ENCODE measurements at places on chromosomes 7 and 10.

GRCh38 chr7:144761493-144761892 lies 74.4 kb downstream of the TPK1 start:
- no peak for DNase-seq

- no peak for DNase-seq
Measured at GRCh38 chr10:128660726-128661125, 534.5 kb upstream of the MKI67 start.

- DNase-seq, result no peak
Measured at GRCh38 chr10:3793553-3793952, 8.5 kb upstream of the KLF6 start.

DNA sequence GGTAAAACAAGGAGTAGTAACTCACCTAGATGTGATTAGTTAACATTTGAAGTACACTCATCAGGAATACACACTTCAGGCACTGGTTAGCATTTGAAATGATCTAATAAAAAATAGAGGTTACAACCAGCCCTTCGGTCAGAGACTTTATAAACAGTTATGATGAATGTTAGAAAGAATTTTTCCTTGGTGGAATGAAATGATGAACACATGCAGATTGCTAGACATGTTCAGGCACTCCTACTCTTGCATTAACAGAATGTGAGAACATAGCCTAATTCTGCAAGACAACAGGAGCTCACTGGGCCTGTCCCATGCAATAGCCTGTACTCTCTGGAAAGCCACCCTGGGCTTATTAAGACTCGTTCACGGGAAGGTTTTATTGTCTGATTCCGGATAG lies 47.3 kb upstream of the TECTB start:
- no peak for DNase-seq

GRCh38 chr10:77622889-77623291 lies 14.7 kb downstream of the KCNMA1 start:
- DNase-seq, result no peak

DNA sequence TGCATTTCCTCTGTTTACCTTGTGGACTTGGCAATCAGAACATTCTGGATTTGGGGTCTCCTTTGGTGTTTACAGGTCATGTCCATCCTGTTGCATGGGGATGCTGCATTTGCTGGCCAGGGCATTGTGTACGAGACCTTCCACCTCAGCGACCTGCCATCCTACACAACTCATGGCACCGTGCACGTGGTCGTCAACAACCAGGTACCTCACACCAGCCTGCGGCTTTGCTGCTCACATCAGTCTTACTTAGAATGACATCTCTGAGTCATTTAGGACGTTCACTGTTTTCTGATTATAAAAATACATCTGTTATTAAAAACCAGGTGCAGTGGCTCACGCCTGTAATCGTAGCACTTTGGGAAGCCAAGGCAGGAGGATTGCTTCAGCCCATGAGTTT lies 67.0 kb upstream of the ZMIZ2 start:
- no peak for DNase-seq

GRCh38 chr10:58577437-58577777 lies 64.7 kb downstream of the BICC1 start:
- no peak for DNase-seq

- peak; percentile 10 for DNase-seq
Measured at GRCh38 chr7:3922175-3922635, 621.2 kb downstream of the SDK1 start.

DNA sequence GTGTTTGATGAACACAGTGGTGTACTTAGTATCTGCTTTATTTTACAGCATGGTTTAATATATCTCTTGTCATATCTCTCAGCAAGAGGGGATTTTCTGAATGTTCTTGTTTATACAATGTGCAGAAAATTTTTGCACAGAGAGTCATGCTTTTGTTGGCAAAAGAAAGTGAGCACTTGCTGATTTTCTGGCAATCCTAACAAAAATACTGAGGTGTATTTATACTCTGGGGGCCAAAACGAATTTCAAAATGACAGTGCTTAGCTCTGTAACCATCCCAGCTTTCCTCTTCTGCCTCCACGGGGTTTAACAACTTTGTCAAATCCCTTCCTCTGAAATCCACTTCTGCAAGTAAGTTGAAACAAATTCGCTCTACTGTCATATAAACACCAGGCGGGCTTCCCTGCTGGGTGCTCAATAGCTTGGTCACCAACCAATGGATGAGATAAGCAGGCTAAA lies 169.2 kb downstream of the NOC3L start:
- no peak for DNase-seq

GRCh38 chr7:95424716-95425115 lies 10.1 kb downstream of the PON2 start:
- no peak for DNase-seq

- no peak for DNase-seq
Measured at GRCh38 chr10:125103924-125104323, 56.4 kb downstream of the CTBP2 start.

DNA sequence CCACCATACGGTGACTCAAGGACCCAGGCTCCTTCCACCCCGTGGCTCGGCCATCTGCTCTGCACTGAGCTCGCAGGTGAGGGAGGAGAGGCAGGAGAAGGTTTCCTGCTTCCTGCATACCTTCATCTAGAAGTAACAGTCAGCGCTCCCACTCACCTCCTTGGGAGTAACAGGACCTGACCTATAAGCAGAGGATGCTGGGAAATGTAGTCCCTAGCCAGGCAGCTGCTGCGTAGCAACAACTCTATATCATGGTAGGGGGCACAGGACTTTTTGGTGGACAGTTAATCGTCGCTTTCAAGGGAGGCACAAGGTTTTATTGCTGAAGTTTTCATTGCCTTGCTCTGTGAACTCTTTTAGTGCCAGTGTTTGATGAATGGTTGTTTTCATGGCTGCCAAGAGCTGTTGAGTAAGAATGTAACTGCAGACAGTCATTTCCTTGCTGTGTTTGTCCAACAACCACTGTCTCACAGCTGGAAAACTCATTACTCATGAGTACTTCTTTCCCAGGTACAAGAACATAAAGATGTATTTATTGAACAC lies 10.2 kb upstream of the ZFYVE27 start:
- no peak for DNase-seq

GRCh38 chr10:44860811-44861736 lies 50.1 kb upstream of the TMEM72 start:
- no peak for DNase-seq

DNA sequence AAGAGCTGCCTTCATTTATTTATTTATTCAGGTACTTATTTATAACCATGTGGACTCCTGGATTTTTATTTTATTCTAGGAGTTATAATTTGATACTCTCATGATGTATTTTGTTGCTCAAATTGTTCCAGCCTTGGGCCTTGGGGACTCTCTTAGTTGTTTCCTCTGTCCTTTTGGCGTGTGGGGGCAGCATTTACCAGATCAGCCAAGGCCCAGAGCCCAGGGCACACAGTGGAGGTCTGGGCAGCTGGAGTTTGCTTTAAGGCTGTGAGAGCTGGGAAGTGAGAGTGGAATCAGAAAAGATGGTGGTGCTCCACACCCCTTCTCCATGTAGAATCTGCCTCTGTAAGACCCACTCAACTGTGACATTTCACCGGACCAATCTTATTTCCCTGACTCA lies 398.9 kb downstream of the RPS24 start:
- DNase-seq, result peak; percentile 23

DNA sequence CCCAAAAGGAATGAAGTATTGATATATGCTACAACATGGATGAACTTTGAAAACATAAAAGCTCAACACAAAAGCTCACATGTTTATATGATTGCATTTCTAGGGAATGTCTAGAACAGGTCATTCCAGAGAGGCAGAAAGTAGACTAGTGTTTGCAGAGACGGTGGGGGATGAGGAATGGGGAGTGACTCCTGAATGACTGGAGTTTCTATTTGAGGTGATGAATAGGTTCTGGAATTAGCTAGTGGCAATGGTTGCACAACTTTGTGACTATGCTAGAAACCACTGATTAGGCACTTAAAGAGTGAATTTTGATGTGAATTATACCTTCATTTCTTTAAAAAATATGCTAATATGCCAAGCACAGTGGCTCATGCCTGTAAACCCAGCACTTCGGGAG lies 6.9 kb downstream of the KPNA7 start:
- no peak for DNase-seq

DNA sequence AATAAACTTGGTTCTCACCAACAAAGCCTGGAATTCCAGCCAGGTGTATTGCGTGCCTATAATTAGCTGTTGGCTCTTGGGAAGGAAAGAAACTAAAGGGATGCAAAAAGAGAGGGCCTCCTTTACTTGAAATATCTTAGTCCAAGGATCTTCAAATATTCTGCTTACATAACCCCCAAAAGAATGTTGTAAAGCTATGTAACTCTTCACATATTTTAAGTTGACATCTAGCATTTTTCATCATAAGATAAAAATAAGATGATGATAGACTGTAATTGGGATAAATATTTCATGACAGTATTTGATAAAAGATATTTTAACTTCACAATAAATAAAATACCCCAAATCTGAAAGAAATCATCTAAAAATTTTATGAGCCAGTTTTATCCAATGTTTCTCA lies 52.5 kb upstream of the SEPTIN7 start:
- DNase-seq, result no peak

DNA sequence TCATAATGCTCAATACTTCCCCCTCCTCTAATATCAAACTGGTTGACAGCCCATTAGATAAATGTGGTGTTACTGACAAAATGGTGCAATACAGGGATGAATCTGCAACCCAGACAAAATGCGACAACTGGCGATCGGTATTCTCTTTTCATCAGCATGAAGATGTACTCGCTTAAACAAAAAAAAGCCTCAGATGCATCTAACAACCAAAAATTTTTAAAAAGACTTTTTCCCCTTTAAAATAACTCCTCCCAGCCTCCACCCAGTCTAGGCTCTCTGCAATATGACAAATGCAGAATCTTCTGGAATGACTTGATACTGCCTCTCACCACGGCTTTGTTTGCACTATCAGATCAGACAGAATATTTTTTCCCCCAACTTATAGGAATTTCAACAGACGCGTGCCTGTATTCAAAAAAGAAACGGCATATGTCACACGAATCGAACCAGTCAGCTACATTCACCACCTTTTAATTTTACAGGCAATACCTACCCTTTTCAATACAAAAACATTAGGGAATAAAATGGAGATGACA lies 1.2 kb downstream of the YWHAG start:
- DNase-seq, result no peak

- no peak for DNase-seq
Measured at GRCh38 chr7:33054261-33054964, 8.2 kb downstream of the NT5C3A start.

- DNase-seq, result no peak
Measured at GRCh38 chr7:28960071-28960840, 2.1 kb upstream of the TRIL start.

DNA sequence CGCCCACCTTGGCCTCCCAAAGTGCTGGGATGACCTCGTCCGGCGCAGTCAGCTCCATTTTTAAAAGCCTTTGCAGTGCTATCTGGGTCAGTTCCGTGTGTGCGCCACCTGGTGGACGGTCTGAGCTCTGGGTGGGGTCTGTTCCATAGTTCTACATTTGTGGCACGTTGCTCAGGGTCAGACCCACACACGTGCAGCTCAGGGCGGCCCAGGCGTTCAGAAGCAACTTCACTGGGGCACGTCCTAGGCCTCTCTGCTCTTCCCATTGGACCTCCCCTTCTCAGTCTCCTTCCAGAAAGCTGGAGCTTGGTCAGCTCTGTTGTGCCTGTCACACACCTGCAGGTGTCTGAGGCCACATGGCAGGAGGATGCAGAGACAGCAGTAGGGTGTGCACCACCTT lies 137.9 kb downstream of the DNAJB6 start:
- DNase-seq, result no peak

- DNase-seq, result no peak
Measured at GRCh38 chr7:50727711-50728110, 55.0 kb downstream of the GRB10 start.

DNA sequence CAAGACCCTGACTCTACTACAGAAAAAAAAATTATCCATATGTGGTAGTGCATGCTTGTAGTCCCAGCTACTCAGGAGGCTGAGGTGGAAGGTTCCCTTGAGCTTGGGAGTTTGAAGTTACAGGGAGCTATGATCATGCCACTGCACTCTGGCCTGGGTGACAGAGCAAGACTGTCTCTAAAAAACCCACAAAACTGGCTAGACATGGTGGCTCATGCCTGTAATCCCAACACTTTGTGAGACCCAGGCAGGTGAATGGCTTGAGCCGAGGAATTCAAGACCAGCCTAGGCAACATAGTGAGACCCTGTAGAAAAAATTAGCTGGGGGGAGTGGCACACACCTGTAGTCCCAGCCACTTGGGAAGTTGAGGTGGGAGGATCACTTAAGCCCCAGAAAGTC lies 32.9 kb upstream of the CHST3 start:
- no peak for DNase-seq

GRCh38 chr7:148609045-148609725 lies 18.6 kb downstream of the C7orf33 start:
- peak; percentile 73 for DNase-seq

- no peak for DNase-seq
Measured at GRCh38 chr7:14886533-14886932, 16.0 kb downstream of the DGKB start.

DNA sequence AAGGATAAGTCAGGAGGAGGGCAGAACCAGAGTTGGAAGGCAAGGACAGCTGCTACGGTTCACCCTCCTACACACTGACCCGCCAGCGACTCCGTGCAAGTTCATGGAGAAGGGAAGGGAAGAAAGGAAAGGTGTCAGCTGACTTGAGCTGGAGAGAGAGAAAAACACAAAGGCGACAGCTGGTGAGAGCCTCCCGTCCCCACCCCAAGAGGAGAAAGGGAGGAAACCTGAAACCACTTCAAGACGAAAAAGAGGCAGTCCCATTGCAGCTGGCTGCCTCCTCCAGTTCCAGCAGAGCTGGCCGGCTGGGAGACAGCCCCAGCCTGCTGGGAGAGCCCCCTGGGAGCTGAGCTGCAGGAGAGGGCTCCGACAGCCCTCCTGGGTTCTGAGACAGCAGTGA lies 75.2 kb downstream of the PARD3 start:
- peak; percentile 85 for DNase-seq

- DNase-seq, result no peak
Measured at GRCh38 chr7:137209151-137209817, 134.2 kb downstream of the PTN start.

- no peak for DNase-seq
Measured at GRCh38 chr7:158409120-158409519, 178.5 kb downstream of the PTPRN2 start.

DNA sequence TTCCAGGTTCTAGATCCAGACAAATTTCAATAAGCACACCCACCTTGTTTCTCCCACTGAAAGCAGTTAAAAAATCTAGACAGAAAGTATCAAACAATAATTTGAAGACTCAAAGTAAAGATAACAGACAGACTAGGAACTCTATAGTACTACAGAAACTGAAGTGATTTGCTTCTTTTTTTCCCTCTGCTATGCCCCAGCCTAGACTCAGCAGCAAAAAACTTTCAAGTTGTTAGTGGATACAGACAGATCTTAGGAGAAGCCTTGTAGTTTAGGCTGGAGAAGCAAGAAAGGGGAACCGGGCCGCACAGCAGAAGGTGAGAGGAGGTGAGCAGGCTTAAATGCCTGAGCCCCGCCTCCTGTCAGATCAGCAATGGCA lies 65.1 kb downstream of the IGF2BP3 start:
- DNase-seq, result no peak

DNA sequence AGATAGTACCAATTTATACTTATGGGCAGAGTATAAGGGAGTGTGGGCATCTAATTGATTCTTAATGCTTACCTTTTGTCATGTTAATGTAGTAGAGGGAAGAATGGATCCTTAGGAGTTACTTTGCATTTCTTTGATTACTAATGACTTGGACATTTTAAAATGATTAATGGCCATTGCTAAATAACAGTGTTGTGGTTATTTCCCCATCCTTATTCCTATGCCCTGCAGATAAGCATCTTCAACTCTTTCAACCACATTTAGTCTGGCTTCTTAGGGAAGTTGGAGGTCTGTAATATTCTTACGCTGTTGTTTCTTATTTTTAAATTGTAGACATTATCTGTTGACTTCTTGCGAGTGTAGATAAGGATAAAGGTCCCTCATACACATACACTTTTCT lies 37.2 kb downstream of the KAT6B start:
- DNase-seq, result no peak

All from NCI-H1092 treated with DMSO at 0.1 percent for 48 hours (cell line).